ENCODE measurements at places on chromosomes 5 and 9.
A peak's percentile ranks its signal among the peaks of the same experiment; 100 is the strongest.

DNA sequence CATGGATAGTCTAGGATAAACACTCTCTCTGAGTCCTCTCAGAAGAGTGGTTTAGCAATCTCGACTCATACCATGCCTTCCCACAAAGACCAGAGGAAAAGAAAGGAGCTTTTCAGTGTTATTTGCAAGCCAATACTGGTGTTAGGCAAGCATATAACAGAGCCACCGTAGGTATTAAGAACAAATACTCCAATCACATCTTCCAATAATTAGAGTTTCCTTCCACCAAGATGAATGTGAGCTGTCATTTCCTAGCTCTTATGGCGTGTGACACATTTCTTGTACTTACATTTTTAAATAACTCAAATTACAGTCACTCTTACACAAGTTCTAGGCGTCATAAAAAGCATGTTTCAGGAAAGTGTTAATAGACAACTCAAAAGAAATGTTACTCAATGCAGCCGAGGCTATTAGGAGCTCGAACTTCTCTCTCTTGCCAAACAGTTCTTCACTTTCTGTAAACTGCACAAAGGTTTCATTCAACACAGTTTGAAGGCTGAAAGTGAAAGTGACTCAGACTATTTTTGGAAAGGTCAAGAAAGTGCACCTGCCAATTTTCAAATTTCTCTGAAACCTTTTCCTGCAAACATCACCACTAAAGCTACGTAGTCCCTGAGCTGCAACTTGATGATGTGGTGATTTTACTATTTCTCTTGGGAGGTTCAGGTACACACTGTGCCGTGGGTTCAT, 153.8 kb downstream of the AUH start:
- no peak for DNase-seq

DNA sequence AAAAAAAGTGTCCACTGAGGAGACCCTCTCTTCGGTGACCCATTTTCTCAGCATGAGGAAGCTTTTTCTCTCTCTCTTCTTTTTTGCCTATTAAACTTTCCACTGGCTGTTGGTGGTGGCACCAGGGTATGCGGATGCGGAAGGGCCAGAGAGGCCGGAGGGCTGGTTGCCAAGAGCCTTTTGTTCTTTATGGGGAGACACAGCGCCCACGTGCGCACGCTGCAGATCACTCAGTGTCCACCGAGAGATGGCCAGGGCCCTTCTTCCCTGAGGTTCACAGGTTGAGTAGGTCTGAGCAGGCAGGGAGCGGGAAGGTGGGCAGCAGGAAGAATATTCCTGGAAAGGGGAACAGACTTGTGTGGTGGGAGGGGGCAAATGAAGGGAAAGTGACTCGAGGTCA, 69.1 kb downstream of the STK10 start:
- DNase-seq, result no peak

DNA sequence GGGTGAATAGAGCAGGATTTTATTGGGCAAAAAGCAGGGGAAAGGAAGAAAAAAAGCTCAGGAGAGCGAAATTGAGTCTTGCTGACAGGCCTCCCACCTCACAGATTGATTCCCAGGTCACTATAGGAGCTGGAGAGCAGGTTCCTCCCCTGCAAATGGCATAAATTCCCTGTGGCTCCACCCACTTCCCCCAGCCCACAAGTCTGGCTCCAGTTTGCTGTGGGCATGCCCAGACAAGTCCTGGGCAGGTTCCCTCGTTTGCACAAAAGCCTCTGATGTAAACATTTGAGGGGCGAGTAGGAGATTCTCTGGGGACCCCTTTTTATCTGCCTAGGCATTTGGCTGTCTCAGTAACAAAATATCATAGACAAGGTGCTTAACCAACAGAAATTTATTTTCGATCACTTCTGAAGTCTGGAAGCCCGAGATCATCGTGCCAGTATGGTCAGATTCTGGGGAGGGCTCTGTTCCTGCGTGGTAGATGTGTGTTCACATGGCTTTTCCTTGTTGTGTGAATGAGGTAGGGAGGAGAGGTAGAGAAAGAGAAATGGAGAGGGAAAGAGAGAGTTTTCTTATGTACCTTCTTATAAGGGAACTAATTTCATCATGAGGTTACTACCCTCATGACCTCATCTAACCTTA, 614.5 kb downstream of the MAT2B start:
- DNase-seq, result no peak

GRCh38 chr5:25649628-25650265, 1005.0 kb upstream of the CDH10 start:
- no peak for DNase-seq

GRCh38 chr9:100355561-100355960, 2.8 kb upstream of the TEX10 start:
- no peak for DNase-seq

GRCh38 chr5:14870337-14871213, 1.0 kb downstream of the ANKH start:
- peak; percentile 48 for DNase-seq

DNA sequence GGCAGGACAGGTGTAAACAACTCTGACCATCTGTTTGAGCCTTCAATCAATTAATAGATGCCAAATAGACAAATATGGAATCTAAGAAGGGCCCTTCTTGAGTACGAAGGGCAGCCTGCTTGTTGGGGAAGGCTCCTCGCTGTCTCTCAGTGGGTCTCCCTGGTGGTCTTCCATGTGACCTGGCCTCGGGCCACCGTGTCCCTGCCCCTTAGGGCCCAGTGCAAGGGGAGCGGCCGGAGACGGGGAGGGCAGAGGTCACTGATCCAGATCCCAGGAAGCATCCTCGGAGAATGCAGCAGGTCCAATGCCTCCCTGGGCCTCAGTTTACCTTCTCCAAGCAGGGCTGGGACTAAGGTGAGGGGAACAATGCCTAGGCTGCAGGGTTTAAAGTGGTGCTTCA, 2.5 kb downstream of the DBH start:
- no peak for DNase-seq

GRCh38 chr5:149578896-149579295, 2.4 kb upstream of the ARHGEF37 start:
- DNase-seq, result no peak

DNA sequence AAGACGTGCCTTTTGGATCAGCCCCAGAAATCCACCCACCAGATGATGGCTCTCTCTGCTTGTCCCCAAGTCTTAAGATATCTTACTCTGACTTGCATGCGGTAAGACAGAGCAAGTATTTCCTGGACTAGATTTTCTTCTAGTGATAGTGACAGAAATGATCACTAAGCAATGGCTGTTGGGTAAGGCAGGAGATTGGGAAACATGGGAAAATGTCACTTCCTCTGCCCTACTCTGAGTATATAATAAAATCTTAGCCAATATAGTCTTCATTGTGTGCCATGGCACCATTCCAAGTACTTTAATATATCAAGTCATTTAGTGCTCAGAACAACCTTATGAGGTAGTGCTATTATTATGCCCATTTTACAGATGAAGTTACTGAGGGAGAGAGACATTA, 31.0 kb upstream of the GNA14 start:
- DNase-seq, result no peak

DNA sequence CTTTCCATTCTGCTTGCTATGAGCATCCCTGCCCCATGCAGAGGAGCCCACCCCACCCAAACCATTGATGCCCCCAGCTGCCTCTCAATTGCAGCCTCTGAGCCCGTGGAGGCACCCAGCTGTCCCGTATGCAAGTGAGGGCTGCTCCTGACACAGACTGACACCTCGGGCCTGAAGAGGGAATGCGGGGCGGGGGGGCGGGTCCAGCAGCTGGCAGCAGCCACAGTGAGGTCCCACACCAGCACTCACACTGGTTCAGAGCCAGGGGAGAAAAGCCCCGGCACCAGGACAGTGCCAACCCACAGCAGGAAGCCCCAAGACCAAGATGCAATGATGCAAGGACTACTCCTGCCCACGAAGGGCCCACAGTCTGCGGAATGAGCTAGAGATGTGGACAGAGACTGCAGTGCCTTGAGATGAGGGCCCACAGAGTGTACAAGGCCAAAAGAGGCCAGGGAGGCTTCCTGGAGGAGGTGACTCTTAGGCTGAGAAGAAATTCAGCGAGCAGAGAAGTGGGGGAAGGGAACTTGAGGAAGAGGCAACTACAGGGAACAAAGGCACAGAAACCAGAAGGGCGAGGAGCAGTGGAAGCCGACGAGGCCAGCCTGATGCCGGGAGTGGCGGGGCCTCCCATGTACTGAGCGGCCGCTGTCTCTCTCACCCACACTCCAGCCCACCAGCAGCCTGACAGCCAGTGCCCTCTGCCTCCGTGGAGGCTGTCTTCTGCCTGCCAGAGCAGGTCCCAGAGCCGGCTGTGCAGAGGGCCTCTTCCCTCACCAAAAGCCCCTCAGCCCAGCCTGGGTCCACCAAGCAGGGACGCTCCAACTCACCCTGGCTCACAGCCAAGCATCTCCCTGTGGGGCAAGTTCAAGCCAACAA, 9.2 kb downstream of the EEIG1 start:
- no peak for DNase-seq

DNA sequence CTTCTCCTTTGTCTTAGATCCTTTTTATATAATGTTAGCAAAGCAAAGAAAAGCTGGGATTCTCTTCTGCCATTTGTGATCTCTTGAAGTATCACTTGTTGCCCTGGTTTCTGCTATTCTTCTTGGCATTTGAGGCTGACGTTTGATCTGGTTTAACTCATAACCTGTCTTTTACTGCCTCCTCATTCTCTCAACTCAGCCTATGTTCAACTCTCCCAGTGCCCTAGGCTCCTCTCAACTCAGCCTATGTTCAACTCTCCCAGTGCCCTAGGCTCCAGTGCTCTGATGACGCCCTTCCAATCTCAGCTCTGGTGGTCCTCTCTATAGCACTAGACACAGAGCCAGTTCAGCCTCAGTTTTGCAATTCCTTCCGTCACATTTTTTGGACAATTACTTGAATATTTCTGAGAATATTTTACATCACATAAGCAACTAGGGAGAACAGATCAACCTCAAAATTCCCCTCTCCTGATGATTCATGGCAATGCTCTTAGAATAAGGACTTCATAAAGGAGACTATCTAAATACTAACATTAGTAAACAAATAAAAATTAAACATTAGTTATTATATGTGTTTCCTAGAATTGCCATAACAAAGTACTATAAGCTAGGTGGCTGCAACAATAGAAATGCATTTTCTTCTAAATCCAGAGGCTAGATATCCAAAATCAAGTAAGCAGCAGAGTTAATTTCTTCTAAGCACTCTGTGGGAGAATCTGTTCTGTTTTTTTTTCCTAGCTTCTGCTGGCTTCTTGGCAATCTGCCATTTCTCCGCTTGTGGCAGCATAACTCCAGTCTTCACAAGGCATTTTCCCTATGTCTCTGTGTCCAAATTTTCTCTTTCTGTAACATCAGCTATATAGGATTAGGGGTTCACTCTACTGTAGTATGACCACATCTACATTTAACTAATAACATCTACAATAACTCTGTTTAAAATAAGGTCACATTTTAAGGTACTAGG, 662.1 kb upstream of the FTMT start:
- no peak for DNase-seq

DNA sequence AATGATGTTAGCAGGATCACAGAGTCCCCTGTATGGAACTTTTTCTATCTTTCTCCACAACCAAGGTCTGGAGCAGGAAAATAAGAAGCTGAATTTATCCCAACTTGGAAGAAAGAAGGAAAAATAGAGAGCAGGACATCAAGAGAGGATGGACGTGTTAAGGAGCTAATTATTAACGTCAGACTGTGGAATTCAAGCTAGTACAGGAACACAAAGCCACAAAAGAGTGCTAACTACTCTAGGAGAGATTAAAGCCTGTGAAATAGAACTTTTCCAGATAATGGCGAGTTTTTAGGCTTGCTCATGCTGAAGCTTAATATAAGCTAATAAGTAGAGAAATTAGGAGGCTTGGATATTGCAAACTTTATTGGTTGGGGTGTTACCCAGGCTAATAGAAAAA, 632 bp upstream of the SPINK13 start:
- DNase-seq, result no peak

DNA sequence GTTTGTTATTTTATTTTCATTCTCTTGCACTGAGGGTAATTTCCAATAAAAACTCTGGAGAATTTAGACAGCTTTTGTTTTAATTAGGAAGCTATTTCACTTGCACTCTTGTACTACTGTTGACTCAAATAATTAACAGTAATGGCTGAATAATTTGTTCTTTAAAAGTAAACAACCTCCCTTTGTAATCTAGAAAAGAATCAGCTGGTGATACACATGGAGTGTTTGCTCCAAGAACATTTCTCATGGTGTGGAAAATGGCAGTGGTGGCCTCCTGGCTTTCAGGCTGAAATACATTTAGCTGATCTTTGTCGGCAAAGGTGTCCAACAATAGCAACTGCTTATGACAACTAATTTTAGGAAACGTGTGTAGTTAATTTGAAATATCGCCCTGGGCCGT, 129.4 kb downstream of the C9orf152 start:
- DNase-seq, result no peak
